Aortic smooth muscle cell (primary cell): ENCODE measurements at places on chromosomes 16 and 17. TPM values are rescaled to one million over a fixed set of nuclear protein-coding genes. Genes with fewer than 3 reads are reported as not detected.

AATK gene
- 1.3 and 3.0 TPM in 2 replicates for total RNA-seq

GRAPL gene
- total RNA-seq, result 0.25 and 0.53 TPM in 2 replicates

CES1 gene
- 0.06 and 0.13 TPM in 2 replicates for total RNA-seq

GJC1 gene
- 17.8 and 19.0 TPM in 2 replicates for total RNA-seq

CFAP97D1 gene
- under 0.01 TPM in 2 replicates for total RNA-seq

ACAP1 gene
- total RNA-seq, result 0.56 and 2.2 TPM in 2 replicates

SPATA2L gene
- 8.9 and 13.6 TPM in 2 replicates for total RNA-seq

FBXO39 gene
- 0.37 and 0.40 TPM in 2 replicates for total RNA-seq

SBK1 gene
- total RNA-seq, result not detected in 2 replicates

AGRP gene
- not detected in 2 replicates for total RNA-seq

DHRS7C gene
- total RNA-seq, result not detected in 2 replicates

OR1A1 gene
- not detected in 2 replicates for total RNA-seq

ZNF668 gene
- 7.5 and 9.6 TPM in 2 replicates for total RNA-seq

SLC9A5 gene
- 0.31 and 0.66 TPM in 2 replicates for total RNA-seq

ABCA9 gene
- 59.7 and 76.4 TPM in 2 replicates for total RNA-seq

MLYCD gene
- total RNA-seq, result 3.2 TPM in 2 replicates

TSR3 gene
- total RNA-seq, result 60.6 and 68.6 TPM in 2 replicates

KRTAP9-8 gene
- total RNA-seq, result not detected in 2 replicates

KRTAP4-7 gene
- not detected in 2 replicates for total RNA-seq

MIF4GD gene
- total RNA-seq, result 11.6 and 11.9 TPM in 2 replicates

GAST gene
- total RNA-seq, result not detected in 2 replicates

PIMREG gene
- total RNA-seq, result 17.6 and 32.2 TPM in 2 replicates

RMI2 gene
- 5.2 TPM in 2 replicates for total RNA-seq

CRK gene
- 127 and 129 TPM in 2 replicates for total RNA-seq

PGP gene
- 7.0 and 12.2 TPM in 2 replicates for total RNA-seq

ASPA gene
- 0.06 and 0.13 TPM in 2 replicates for total RNA-seq

CCL1 gene
- not detected in 2 replicates for total RNA-seq

RGS11 gene
- 2.7 and 5.0 TPM in 2 replicates for total RNA-seq

MAPT gene
- total RNA-seq, result 0.13 and 0.19 TPM in 2 replicates

FOXO3B gene
- total RNA-seq, result 1.4 and 2.0 TPM in 2 replicates

GLP2R gene
- total RNA-seq, result not detected in 2 replicates

NR1D1 gene
- 2.9 and 3.9 TPM in 2 replicates for total RNA-seq

ALOX12 gene
- total RNA-seq, result not detected in 2 replicates

CLEC16A gene
- 15.5 and 16.7 TPM in 2 replicates for total RNA-seq

SLC2A4 gene
- 0.13 and 0.19 TPM in 2 replicates for total RNA-seq

RCVRN gene
- total RNA-seq, result not detected in 2 replicates

FAM20A gene
- 20.8 and 45.8 TPM in 2 replicates for total RNA-seq

GDPD1 gene
- 0.53 and 1.1 TPM in 2 replicates for total RNA-seq

FA2H gene
- not detected in 2 replicates for total RNA-seq

SPG7 gene
- total RNA-seq, result 109 and 122 TPM in 2 replicates

RAD51D gene
- total RNA-seq, result 7.8 and 8.9 TPM in 2 replicates

TUBB3 gene
- total RNA-seq, result 427 and 492 TPM in 2 replicates

HSD17B2 gene
- 0.26 and 0.68 TPM in 2 replicates for total RNA-seq

C16orf74 gene
- total RNA-seq, result 2.8 and 7.0 TPM in 2 replicates
